ENCODE measurements at places on chromosomes 3 and 15.
A peak's percentile ranks its signal among the peaks of the same experiment; 100 is the strongest.

- DNase-seq = no peak
Observed at GRCh38 chr15:24901409-24901808, 53.4 kb upstream of the SNRPN start.

GRCh38 chr3:98513736-98514135 lies 9.0 kb downstream of the CLDND1 start:
- DNase-seq = no peak

DNA sequence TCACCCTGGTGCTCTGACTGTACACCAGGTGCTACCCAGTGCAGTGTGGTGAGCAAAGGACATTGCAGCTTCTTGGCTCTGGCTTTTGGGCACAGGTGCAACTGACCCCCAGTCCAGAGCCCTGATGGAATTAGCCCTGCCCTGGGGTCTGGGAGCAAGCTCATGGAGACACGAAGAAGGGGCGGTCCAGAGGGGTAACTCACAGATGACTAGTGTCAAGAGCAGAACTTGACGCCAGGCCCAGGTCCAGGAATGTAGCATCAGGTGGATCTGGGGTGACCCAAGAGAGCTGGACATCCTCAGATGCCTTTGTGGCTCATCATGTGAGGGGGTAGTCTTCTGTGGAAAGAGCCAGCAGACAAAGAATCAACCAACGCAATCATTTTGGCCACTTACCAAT lies 88.9 kb downstream of the ASB7 start:
- DNase-seq = no peak

- no peak for DNase-seq
Observed at GRCh38 chr3:31785734-31786133, 195.3 kb downstream of the OSBPL10 start.

DNA sequence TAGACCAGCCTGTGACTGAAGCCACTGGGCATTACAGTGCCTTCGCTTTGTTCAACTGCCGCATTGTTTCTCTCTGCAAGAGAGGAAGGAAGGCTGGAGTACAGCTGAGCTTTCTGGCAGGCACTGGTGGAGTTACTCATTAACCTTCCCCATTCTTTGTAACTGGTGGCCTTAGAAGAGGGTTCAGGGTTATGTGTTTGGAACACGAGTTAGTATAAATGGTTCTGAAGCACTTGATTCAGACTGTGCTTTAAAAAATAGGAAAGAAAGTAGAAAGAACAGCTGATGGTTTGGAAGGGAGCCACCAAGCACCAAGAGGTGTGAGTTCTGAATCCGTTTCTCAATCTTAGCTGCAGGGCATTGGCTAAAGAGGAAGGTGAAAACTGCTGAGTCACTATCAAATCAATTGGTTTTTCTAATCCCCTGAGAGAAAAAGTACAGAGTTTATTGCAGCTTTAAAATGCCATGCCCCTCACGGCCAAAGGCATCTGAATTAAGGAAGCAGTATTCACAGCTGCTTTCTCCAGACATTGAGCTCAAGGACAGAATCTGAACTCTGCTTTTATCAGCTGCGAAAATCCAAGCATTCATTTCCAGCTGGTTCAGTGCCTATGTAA lies 3.6 kb downstream of the HGD start:
- DNase-seq = no peak

DNA sequence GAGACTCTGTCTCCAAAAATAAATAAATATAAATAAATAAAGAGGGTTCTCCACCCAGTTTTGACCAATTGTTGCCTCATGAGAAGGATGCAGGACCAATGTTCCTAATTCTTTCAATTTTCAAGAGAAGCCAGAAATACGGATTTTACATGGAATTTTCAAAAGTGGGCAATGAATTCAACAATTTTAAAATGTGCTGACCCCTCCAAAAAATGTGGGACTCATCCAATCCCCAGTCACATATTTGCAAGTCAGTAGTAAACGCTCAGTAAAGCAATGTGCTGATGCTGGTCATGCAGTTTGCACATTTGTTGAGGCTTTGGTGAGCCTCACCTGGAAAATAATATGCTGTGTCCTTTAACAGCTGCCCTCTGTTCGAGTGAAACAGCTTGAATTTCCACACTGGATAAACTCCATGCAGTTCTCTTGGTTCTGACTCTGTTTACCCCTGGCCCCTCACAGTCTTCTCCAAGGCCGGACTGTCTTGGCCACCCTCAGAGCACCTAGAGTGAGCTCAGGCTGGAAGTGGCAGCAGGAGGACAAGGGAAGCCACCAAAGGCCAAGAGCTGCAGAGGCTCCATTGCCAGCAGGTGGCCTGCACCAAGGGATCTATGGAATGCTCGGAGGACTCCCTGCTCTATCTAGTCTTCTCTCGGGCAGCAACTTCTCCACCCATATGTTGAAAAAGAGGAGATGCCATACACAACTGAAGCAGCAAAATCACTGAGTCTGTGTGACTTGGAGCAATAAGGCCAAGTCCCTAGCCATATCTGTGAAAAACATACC lies 246.8 kb downstream of the UACA start:
- DNase-seq = no peak

GRCh38 chr15:31483053-31483985 lies 156.7 kb downstream of the KLF13 start:
- DNase-seq = peak; percentile 58

- DNase-seq = no peak
Observed at GRCh38 chr15:53323191-53323590, 436.3 kb downstream of the WDR72 start.

GRCh38 chr3:185995352-185995751 lies 57.5 kb upstream of the TRA2B start:
- no peak for DNase-seq

DNA sequence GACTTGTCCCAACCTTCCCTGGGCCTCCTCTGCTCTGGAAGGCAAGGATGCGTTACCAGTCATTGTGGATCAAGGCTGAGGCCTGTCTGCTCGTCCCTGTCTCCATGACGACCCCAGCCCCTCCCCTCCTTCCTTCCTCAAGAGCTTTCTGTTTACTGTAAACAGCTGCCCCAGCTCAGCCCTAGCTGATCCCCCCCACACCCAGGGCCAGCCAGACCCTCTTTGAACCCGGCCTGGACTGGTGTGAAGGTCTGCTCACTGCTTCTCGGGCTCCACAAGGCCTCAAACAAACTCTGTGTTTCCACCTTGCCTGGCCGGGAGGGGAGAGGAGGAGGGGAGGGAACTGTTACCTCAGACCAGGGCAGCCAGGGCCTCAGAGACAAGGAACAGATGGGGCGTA lies 16.9 kb downstream of the VPS18 start:
- no peak for DNase-seq

DNA sequence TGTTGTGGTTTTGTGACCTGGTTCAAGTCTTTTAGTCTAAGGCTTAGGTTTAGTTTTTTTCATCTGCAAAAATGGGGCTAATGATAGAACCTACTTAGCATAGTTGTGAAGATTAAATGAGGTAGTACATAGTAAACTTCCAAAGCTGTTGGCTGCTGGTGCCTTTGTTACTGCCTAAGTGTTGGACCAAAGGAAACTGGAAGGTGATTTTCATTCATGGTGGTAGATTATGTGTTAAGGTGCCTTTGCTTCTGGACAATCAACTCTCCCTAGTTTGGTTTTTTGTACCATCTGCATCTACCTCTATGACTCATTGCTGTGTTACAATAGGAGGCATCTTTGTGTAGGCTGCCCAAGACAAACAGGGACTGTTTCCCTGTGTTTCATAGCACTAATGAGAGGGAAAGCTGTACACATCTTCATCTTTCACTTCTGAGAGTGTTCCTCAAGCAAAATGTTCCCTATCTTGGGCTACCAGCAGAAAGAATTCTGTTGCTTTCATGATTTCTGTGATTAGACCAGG lies 3.2 kb downstream of the MAP2K1 start:
- no peak for DNase-seq
